ENCODE measurements at places on chromosomes 16 and 17.

DNA sequence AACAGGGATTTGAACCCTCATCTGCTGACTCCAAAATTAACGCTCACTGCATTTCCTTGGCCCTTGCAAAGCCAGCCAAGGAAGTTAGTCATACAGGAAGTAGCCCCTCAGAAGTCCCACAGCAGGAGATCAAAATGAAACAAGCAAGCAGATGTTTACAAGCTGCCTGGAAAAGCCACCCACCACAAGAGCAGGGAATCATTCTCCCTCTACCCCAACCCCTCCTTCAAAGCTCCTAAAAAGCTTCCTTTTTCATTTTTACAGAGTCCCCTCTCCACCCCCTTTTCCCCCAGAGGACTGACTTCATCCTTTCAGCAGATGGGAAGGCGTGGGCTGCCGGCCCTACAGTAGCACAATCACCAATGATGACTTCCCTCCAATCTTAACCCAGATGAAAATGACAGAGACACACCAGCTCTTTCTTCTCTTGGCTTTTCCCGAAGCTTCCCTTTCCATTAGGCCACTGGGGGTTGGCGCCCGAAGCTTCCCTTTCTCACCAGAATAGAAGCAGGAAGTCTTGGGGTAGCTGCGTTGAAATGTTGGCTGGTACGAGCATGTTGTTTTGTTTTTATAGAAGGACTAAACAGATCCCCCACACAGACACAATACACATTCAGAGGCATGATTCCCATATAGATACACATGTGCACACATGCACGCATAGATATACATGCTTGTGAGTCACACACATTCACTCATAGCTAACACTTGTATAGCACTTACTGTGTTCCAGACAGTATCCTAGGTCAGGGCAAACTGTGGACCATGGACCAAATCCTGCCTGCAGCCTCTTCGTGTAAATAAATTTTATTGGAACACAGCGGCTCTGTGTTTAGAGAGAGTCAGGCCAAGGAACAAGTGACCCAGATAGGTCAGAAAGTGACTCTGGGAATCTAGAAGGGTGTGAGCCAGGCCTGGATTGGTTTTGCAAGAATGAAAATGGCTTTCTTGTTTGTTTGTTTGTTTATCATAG, 17.4 kb downstream of the ITPRIPL2 start:
- ATAC-seq: peak; percentile 15

DNA sequence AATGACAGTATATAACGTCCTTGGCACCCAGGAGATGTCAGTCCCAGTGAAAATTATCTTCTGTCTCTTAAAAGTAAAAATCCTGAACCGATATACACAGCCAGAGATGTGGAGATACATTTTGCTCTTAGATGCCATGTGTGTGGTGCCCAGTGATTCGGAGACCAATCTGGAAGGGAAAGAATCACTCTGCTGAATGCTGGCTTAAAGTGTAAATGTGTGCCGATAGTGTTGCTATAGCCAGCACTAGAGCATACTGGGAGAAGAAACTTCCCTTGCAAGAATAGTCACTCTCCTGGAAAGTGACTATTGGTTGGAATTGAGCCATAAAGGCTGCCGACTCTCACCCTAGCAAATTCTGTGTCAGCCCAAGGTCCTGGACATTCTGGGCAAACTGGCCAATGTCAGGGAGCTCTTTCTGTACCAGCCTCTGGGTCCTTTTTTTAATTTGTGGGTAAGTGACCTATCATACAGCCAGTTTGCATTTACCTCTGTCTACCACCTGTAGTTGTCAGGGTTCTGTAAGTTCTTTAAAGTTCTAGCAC, 44.2 kb upstream of the HNF1B start:
- no peak for ATAC-seq

GRCh38 chr16:31710880-31711279, 162.7 kb upstream of the ZNF267 start:
- no peak for ATAC-seq

DNA sequence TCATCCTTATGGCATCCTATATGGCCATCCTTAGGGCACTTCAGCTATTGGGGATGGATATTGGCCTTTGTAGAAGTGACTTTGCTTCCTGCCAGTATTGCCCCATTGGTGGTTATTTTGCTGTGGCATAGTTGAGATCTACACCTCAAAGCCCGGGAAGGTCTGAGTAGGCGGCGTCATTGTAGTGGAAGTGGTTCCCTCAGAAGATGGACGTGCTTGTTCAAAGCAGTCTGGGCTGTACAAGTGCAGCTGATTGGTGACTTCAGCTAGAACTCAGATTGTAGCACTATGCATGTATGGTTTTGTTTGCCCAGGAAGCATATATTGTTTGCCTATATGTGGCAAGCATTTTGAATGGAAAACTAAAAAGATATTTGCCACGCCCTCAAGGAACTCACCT, 83.2 kb downstream of the TMC6 start:
- no peak for ATAC-seq

DNA sequence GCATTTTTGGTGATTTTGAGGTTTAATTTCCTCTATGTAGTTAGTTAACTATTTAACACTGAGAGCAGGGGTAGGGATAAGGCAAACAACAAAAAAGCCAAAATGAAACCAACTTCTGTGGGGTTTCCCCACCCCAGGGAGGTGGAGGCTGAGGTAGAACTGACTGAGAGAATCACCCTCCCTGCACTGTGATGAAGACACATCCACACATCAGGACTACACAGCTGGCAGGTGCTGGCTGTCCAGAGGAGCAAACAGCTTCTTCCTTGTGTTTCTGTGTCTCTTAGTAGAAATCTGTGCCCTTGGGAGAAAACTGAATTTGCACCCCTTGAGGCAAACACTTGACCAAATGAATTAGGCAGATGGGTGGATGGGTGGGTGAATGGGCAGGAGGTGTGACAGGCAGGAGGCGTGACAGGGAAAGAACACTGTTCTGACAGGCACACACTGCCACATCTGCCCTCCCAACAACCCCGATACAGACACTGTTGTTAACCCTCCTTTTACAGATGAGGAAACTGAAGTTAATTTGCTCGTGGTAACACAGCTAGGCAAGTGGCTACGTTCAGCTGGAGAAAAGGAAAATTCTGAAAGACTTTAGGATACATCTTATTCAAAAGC, 62.9 kb upstream of the AMZ2 start:
- no peak for ATAC-seq

DNA sequence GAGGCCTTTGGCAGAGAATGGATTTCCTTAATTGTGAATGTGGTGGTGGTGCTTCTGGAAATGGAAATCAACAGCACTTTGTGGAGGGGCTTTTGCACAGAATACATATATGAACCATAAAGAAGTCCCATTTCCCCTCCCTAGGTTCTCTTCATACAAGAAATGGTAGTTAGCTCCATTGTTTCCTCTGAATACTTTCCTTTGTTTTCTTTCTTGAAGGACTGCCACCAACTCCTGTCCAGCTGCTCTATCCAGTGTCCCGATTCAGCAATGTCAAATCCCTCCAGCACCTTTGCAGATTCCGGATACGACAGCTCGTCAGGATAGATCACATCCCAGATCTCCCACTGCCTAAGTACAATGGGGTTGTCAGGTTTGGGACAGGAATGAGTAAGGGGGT, 33.2 kb upstream of the ARHGAP23 start:
- no peak for ATAC-seq

DNA sequence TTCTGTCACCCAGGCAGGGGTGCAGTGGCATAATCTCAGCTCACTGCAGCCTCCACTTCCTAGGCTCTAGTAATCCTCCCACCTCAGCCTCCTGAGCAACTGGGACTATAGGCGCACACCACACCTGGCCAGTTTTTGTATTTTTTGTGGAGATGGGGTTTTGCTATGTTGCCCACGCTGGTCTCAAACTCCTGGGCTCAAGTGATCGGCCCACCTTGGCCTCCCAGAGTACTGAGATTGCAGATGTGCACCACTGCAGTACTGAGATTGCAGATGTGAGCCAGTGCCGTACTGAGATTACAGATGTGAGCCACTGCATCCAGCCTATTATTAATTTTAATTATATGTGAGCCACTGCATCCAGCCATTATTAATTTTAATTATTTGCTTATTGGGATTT, 13.8 kb downstream of the CRK start:
- ATAC-seq: no peak

DNA sequence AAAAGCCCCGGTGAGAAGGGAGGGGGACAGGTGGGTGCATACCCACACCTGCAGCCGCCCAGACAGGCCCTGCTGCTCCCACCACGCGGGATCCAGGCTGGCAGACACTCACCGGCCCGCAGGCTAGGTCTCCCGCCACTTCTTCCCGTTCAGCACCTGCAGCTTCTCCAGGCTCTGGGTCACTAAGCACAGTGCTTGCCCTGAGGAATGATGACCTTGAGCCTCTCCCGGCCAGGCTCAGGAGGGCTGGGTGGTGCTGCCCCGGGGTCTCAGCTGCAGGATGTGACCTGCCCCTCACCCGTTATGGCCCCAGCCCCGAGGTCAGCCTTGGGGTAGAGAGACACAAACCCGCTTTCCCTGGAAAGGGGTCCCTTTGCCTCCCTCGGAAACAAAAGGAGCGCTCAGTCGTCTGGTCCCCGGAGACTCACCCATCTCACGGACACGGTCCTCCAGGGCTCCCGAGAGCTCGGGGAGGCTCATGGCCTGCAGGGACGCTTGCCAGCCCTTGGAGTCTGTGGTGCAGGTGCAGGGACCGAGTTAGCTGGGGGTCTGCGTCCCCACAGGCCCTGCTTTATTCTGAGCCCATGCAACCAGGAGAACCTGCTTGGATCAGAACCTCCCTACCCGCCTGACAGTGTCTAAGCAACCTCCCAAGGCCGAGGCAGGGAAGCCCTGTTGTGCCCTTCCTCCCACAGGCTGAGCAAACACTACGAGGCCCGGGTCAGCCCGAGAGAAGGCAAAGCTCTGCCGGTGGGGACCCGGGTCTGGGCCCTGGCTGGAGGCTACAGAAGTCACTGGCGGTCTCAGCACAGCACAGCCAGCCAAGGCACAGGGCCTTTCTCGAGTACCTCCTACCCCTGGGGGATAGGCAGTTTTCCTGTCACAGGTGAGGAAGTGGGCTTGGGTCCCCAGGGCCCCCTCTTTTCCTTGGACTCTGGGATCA, 3.8 kb downstream of the NUDT16L1 start:
- ATAC-seq: no peak

DNA sequence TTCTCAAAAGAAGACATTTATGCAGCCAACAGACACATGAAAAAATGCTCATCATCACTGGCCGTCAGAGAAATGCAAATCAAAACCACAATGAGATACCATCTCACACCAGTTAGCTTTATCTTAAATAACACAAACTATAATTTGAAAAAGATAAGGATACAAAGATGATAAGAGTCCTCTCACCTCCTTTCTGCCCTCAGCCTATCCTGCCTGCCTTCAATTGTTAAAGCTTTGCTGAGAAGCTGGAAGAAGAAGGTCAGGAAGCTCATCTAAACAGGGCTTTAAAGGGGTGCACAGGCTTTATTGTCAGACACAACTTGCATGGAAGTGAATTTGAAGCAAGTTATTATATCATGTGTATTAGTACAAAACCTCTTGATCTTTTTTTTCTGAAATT, 676.3 kb upstream of the GOT2 start:
- no peak for ATAC-seq

- ATAC-seq: no peak
Measured at GRCh38 chr16:70657956-70658355, 11.6 kb downstream of the IL34 start.

- no peak for ATAC-seq
Measured at GRCh38 chr17:60510031-60510430, 16.0 kb downstream of the APPBP2 start.

GRCh38 chr17:74287031-74287602, 13.1 kb downstream of the DNAI2 start:
- ATAC-seq: no peak

GRCh38 chr16:81765111-81765919, 13.8 kb upstream of the PLCG2 start:
- no peak for ATAC-seq

DNA sequence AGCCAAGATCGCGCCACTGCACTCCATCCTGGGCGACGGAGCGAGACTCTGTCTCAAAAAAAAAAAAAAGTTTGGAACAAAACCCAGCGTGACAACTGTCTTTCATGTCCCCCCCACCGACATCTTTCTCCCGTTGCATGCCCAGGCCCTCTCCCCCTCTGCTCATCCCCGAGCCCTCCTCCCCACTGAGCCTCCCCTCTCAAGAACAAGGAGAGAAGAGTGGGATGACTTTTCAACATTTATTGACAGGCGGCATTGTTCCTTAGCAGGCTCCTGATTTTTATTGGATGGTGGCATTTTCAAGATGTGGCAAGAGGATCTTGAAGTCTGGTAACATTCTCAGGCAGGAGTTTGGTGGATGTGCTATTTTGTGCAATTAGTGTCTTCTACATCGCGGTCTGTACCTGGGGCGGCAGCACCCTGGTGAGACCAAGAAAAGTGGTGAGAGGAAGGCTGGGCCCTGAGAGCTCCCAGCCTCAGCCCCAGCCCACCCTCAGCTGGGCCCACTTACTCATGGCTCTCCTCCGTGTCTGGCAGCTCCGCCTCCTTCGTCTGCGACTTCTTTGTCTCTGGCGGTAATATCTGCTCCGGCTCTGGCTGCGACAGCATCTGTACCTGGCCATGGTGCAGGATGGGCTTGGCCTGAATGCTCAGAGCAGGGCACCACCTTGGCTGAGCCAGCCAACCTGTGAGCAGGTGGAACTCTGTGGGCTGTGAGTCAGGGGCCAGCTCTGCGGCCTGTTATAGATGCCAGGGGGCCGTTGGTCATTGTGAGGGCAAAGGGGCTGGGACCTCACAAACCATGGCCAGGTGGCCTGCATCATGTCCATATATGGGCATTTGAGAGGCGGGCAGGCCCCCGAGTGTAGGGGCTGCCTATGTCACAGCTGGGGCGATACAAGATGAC, at the start of gene PRM1:
TSS of gene PRM1 (minus strand) at position 715 of the 907 bp plus-strand sequence. CDS start at position 623, 92 bp downstream.
- no peak for ATAC-seq

- ATAC-seq: no peak
Measured at GRCh38 chr17:64443086-64443760, 5.7 kb upstream of the MILR1 start.

- no peak for ATAC-seq
Measured at GRCh38 chr16:89115216-89115861, 21.7 kb downstream of the ACSF3 start.

GRCh38 chr17:78163881-78164747, 4.3 kb upstream of the SYNGR2 start:
- ATAC-seq: no peak

DNA sequence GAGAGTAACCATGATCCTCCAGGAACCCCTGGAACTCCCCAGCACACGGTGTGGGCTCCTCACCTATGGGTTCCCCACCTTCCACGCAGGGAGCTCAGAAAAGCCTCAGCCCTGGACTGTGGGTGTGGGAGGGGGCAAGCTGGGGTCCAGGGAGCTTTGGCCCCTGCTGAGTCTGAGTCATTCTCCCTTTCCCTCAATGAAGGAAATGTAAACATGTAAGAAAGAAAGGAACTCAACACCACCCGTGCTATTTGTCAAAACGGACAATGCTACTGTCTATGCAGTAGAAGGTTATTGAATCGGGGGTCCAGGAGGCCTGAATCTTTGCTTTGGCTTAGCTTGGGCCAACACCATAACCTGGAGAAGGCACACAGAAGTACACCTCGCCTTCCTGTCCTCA, 222.8 kb downstream of the PMP22 start:
- peak; percentile 60 for ATAC-seq

- ATAC-seq: no peak
Measured at GRCh38 chr16:83714286-83714685, 93.5 kb upstream of the HSBP1 start.

Data from motor neuron (in vitro differentiated cells).